ENCODE measurements at places on chromosomes 5 and 9.

DNA sequence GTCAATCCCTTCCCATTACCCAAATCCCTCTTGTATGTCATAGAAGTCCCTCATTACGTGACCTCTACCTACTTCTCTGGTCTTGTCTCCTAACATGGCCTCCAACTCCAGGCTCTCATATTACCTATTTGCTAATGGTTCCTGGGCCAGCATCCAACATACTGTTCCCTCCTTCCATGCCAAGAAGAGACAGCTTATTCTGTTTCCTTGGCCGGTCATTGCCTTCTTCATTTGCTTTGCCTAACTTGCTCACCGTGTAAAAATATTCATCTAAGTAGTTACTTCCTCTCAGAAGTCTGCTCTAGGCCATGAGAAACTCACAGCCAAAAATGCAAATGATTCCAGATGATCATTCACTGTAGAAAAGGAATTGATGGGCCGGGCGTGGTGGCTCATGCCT, 8.9 kb upstream of the IL6ST start:
- DNase-seq = no peak

- no peak for DNase-seq
These were observed 268.5 kb downstream of the BNC2 start for GRCh38 chr9:16601991-16602390.

- DNase-seq = no peak
These were observed 176.9 kb downstream of the RAB3C start for GRCh38 chr5:58759745-58760144.

DNA sequence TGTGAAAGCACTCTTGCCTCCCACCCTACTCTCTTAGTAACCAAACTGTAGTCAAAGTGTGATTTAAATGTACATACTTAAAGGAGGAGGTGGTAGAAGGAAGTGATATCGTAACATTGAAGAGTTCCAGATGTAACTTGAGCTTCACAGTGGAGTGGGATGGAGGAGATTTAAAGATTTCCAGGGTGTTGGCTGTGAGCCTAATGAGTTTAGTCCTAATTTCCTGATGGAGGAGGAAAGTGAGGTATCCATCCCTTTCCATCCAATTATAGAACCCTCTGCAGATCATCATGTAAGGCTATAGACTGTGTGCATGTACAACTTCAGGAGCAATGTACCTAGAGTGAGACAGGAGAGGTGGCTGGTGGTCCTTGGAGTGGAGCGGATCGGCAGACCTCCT, 1163.9 kb upstream of the SEMA6A start:
- no peak for DNase-seq

GRCh38 chr9:33184963-33185362, 17.8 kb upstream of the B4GALT1 start:
- no peak for DNase-seq

DNA sequence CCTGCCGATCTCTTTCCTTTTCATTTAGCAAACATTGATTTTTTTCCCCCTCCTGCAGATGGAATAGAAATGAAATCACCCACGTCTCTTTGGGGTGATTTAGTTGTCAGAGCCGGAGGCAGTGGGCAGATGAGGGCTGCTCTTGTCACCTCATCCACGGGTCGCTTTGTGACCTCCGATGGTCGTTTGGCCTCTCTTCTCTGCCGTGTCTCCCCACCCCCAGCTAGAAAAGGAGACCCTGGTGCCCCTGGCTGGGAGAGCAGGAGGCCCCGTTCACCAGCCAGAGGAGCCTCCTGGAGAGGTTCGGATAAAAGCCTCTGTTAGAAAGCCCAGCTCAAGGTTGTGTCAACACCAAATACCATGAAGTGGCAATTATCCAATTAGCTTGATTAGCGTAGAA, 21.6 kb upstream of the RXRA start:
- no peak for DNase-seq

DNA sequence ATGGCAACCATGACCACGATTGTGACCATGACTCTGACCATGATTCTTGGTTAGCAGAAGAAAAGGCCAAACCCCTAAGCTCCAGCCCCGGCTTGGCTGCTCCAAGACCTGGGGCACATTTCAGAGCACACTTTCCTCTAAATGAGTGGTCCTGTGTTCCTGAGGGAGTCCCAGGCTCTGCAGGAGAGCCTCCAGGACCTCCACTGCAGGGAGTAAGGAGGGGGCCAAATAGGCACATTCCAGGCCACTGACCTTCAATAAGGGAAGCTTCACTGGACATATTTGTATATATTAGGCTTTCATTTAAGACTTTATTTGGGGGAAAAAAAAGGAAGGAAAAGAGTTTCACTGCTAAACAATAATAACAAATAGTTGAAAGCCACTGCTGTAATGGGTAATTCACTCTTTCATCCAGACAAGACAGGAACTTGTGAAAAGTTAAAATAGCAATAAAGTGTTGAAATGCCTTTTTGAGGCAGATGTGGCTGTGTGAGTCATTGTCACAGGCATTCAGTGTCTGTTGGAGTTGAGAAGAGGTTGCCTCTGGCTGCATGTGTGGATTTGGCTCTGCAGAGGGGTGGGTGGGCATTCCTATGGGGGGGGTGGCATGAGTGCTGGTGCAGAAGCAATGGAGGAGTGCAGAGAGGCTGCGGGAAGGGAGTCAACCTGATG, 63.9 kb upstream of the TGFBR1 start:
- no peak for DNase-seq

DNA sequence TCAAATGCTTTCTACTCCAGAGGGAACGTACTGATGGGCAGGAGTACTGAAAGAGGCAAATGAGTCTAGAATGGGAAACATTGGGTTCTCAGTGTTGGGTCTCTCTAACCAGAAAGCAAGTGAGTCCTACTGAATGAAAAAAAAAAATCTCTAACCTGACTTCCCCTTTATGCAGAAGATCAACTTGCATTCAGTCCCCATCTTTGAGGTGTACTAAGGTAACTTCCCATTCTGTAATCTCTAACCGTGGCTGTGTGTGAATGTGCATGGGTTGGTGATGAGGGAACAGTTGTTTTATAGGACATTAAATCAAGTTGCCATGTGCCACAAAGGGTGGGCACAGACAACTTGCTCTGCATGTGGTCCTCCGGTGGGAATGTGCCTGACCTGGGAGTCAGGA, 264.6 kb upstream of the CLINT1 start:
- DNase-seq = no peak

- peak; percentile 89 for DNase-seq
These were observed 467 bp upstream of the VLDLR start for GRCh38 chr9:2620919-2621721.

GRCh38 chr5:181152406-181152805, 5.0 kb downstream of the OR2V2 start:
- no peak for DNase-seq

DNA sequence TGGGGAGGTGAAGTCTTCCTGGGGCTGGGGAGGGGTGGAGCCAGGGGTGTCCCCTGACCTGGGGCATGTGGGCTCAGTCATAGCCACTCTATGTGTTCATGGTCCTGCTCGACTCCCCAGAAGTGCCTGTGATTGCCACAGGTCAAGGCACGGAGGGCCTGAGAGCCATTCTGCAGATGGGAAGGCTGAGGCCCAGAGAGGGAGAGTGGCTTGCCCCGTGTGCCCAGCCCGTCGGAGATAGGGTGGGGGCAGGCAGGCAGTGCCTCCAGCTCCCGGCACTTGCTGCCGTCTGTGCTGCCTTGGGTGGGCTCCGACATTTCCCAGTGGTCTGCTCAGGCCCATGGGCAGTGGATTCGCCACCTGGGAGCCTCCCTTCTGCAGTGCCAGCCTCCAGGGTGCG, 74.0 kb downstream of the RXRA start:
- no peak for DNase-seq

DNA sequence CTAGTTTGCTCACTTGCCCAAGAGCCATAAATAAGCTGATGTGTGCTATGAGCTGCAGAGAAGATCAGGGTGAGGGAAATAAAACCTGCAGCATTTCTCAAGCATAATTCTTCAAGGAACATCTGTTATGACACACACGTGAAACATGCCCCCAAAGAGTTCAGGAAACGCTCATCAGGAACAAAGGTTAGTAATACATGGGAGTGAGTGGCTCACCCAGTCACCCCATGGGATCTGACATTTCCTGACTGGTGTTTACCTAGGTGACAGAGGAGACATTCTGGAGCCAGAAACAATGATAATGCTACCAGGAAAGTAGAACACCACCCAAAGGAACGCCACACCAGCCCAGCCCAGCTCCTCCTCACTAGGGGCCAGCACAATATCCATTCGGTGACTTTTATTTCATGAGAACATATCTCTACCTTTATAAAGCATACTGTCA, 66.0 kb downstream of the FRMD3 start:
- DNase-seq = no peak

GRCh38 chr9:76737154-76737902, 26.9 kb upstream of the PCA3 start:
- no peak for DNase-seq

DNA sequence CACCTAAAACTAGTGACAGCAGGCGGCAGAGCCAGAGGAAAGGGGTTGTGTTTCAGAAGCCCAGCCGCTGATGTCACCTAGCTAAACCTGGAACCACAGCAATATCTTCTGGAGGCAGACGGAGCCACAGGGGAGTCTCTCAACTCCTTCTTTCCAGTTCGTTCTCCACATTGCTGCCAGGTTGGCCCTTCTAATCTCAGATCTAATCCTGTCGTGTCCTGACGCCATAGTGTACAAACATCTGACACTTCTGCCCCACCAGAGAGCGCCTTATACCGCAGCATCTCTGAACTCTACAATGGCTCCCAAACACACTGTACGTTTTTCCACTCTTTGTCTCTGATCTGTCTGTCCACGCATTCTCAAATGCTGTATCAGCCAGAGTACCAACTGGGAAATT, 240.0 kb downstream of the SMARCA2 start:
- DNase-seq = no peak

DNA sequence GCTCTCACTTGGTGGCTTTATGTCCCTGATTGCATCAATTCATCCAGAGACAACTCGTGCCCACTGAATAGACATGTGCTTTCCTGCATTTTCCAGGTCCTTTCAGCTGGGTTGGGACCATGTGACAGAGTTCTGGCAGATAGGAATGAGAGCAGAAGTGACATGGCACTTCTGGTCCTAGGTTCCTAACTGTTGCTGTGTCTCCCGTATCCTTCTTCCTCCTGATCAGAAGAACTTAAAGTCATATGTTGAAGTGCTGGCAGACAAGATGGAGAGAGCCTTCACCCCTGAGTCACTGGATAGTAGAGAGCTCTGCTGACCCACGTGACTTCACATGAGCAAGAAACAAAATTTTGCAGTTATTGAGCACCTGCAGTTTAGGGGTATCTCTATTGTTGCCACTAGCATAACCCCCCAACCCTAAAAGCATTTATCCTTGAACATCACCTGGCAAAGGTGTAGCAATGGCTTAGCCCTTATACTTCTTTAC, 80.0 kb downstream of the NREP start:
- DNase-seq = no peak

DNA sequence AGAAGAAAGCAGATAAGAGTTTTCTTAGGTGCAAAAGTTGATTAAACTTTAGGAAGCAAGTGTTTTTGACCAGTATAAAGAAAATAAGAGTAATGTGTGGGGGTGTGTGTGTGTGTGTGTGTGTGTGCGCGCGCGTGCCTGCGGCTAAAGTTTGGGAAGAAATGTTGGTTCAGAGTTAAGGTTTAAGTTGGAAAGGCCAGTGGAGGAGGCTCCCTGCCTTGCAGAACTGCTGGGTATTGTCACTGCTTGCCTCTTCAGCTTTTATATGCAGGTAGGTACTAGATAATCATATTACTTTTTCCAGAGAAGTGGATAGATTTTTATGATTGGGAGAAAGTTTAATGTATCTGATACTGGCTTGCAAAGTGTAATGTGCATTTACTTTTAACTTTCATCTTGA, 2.0 kb downstream of the PIK3R1 start:
- DNase-seq = no peak
